ENCODE measurements at places on chromosomes 12 and 14.

DNA sequence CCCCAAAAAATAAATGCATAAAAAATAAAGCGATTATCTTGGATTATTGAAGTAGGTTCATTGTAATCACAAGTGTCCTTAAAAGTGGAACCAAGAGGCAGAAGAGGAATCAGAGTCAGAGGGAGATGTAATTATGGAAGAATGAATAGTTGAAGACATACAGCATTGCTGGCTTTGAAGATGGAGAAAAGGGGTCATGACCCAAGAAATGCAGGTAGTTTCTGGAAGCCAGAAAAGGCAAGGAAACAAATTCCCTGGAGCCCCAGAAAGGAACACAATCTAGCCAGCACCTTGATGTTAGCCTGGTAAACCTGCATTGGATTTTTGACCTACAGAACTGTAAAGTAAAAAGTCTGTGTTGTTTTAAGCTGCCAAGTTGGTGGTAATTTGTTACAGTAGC lies 57.5 kb upstream of the PTGR2 start:
- no peak for DNase-seq

DNA sequence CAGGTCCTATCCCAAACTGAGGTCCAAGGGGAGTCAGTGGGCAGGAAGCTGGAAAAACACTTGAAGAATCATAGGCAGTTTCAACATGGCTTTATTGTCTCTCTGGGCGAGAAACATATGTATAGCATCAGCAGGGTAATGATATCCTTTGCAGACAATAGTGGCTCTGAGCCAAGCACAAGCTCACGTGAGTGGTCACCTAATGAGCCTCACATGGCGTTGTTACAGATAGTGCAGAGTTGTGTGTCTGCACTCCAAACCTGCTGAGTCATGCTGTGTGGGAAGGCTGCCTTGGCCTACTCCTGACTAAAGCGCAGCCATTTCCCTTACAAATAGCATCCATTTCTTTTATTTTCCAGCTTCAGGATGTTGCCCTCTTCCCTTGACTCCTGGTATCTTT lies 105.2 kb upstream of the SYT1 start:
- DNase-seq: no peak

DNA sequence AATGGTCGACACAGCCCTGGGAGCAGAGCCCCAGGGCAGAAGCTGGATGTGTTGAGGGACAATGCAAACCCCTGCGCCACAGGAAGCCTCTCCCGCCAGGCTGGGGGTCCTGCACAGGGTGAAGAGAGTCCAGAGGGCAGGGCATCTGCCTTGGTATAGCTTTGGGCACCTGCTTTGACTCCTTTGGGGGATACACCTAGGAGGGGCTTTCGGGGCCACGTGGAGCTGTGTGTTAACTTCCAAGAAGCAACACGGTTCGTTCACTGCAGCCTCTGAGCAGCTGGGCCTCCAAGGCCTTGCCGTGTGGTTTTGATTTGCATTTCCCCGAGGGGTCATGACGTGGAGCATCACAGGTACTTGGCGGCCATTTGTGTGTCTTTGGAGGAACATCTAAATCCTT lies 5.8 kb upstream of the PUS1 start:
- peak; percentile 50 for DNase-seq

DNA sequence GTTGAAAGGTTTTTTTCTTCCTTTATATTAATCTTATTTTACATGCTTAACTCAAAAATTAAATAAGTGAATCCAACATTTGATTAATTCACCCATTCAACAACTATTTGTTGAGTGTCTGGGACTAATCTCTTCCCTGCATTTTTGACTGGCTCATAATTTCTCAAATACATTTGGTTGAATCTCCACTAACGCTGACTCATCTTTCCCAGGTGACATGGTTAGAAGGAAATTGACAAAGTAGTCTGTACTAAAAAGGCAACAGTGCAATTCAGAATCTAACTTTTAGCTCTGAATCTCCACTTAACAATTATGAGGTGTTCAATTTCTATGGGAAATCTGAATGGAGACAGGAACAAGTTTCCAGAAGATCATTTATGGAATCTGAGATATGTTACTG lies 88.9 kb downstream of the LIN7A start:
- no peak for DNase-seq

GRCh38 chr12:116216022-116216756 lies 61.3 kb downstream of the MED13L start:
- DNase-seq: no peak

DNA sequence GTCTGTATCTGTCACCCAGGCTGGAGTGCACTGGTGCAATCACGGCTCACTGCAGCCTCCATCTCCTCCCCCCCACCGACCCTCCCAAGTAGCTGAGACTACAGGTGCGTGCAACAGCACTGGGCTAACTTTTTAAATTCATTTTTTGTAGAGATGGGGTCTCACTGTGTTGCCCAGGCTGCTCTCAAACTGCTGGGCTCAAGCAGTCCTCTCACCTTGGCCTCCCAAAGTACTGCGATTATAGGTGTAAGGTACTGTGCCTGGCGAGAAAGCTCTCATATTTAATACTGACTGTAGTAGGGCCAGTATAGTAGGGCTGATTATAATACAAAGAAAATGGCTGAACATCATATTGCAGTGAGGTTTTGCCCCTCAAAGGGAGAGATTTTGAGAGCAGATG lies 2.4 kb downstream of the RIC8B start:
- DNase-seq: no peak

- no peak for DNase-seq
These were observed 21.1 kb upstream of the PPP2R5E start for GRCh38 chr14:63564318-63564717.

DNA sequence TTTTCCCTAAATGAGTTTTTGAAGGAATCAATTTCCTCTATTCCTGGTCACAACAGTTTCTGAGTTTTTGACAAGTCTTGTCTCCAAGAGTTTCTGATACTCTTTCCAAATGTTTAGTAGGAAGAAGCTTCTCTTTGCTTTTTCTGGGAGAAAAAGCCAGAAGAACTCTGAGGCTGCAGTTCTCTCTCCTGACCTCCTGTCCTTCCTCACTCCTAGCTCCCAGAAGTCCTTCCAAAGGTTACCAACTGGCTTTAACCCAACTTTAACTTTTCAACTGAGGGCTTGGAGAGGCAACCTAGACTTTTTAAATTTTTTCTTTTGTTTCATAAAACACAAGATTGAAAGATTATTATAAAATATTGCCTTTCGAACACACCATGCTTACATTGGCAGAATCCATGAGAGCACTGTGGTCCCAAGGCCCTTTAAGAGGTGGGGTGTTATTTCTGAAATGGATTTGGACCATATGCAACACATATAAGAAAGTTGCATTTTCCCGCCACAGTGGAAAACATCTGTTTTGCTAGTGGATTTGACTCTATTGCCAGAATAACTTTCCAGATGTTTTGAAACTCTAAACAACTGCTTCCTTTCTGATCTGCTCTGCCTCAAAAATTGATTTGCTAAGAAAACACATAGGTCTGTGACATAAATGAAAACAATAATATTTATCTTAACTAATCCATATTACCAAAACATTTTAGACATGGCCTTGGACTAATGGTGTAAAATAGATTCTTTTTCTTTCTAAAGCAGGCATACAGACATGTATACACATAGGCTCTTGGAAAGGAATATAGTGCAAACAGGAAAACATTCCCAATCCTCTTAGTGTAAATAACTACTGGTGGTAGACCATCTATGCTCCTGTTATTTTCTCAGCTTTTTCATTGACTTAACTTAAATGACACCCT lies 22.3 kb upstream of the EPS8 start:
- no peak for DNase-seq

DNA sequence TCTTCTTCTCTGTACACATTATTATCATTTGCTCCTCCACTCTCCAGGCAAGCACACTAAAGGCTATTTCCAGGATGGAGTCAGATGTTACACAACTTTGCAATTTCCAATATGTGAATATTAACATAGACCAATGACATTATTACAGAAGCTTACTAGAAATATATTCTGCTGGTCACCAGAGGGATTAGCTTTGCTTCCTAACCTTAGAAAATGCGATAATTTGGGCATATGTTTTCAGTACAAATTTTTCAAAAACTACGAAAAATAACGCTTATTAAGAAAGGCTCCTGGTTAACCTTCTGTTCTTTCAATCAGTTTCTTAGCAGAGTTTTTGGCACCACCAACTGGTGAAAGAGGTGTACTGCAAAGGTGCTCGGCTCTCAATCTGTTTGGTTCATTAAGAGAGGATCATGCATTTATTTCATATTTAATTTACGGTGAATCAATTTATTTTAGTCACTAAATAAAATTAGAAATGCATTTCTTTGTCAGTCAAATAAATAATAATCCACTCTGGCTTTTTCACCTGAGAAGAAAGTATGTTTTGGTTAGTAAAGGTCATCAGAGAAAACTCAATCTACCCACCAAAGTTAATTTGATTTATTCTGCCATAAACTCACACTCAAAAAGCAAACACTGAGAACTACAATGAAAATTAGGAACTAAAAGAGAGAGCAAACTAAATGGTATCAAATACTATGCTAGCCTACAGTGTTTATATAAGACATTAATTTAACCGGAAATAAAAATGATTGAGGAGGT lies 39.2 kb downstream of the EFCAB11 start:
- peak; percentile 18 for DNase-seq

DNA sequence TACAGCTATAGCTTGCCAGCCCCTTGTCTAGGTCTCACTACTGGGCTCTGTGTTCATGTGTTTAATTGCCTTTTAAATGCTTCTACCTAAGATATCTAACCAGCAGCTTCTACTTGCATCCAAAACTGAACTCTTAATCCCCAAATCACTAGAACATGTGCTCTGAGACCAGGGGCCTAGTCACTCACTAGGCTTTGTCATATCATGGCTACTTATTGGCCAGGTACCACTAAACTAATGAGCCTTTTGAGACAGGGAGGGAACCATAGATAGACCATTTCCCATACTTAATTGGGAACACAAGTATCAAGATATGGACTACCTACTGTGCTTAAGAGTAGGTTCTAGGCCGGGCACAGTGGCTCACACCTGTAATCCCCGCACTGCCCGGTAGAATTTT lies 6.5 kb downstream of the HSP90B1 start:
- DNase-seq: no peak

DNA sequence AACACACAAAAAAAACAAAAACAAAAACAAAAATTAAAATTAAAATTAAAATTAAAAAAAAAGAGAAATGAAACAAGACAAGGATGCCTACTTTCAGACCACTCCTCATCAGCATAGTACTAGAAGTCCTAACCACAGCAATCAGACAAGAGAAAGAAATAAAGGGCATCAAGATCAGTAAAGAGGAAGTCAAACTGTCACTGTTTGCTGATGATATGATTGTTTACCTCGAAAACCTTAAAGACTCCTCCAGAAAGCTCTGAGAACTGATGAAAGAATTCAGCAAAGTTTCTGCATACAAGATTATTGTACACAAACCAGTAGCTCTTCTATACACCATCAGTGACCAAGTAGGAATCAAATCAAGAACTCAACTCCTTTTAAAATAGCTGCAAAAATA lies 29.2 kb downstream of the ALG10 start:
- DNase-seq: no peak

GRCh38 chr12:96120359-96121100 lies 73.6 kb upstream of the ELK3 start:
- peak; percentile 49 for DNase-seq

DNA sequence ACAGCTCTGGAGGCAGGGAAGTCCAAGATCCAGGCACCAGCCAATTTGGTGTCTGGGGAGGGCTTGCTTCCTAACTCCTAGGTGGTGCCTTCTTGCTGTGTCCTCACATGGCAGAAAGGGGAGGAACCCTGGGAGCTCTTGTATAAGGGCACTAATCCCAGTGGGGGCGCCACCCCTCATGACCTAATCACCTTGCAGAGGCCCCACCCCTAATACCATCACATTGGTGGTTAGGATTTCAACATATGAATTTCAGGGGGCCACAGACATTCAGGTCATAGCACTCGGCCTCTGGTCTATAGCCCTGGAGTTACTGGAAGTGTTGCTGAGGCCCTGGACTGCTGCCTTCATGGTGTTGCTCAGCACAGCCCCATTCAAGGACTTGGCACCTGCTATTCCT lies 14.6 kb downstream of the PSMD9 start:
- DNase-seq: peak; percentile 31

GRCh38 chr14:67421356-67422224 lies 9.6 kb upstream of the PLEK2 start:
- DNase-seq: no peak

GRCh38 chr12:70426620-70427019 lies 60.5 kb downstream of the KCNMB4 start:
- DNase-seq: no peak

DNA sequence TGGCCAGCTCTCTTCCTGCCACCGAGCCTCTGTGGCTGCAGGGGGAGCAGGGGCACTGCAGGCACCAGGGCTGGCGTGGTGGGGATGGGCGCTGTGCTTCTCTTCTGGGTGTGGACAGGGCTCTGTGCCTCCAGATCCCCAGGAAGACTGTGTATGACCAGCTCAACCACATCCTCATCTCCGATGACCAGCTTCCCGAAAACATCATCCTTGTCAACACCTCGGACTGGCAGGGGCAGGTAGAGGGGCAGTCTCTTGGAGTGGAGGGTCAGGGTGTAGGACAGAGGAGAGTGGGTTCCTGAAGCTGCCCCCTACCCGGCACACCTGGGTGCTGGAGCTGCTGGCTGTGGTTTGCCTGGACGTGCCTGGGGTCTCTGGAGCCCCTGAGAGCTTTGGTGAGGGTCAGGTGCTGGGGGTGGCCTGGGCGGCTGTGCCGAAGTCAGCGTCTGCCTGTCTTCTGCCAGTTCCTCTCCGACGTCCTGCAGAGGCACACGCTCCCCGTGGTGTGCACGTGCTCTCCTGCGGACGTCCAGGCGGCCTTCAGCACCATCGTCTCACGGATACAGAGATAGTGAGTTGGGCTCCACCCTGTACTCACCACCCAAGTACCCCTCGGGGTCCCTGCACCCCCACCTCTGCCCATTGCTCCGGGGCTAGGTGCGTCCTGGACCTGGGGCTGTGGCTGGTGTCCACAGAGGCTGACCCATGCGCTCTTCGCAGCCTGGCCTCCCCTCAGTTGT lies 15.8 kb upstream of the TEX22 start:
- DNase-seq: no peak

DNA sequence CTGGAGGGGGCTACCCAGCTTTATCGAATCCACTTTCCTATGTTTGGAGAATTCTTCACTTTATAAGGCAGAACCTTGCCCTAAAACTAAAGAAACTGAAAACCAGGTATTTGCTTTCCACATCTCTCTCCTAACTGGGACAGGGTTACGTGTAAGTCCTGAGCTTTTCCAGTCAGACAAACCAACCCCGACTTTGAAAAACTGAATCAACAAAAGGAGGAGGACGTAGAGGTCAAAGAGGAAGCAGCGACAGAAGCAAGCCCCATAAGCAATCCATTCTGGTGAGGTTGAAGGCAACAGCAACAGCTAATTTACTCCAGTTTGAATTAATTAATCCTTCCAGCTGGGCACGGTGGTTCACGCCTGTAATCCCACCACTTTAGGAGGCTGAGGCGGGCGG lies 47.2 kb downstream of the LRP6 start:
- no peak for DNase-seq

GRCh38 chr14:90733139-90733808 lies 83.0 kb downstream of the TTC7B start:
- DNase-seq: no peak

DNA sequence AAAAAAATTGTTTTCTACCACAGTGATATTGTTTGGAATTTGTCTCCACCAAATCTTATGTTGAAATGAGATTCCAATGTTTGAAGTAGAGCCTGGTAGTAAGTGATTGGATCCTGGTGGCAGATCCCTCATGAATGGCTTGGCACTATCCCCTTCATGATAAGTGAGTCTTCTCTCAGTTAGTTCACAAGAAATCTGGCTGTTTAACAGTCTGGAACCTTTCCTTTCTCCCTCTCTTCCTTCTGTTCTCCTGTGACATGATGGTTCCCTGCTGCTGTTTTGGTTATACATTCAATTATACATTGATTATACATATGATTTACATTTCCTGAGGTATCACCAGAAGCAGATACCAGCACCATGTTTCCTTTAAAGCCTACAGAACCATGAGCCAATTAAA lies 442.2 kb downstream of the SLC6A15 start:
- DNase-seq: no peak
